ENCODE measurements at places on chromosomes 3 and 15.

GRCh38 chr15:83285979-83286553 is 1.6 kb upstream of the BNC1 start:
- DNase-seq = no peak

DNA sequence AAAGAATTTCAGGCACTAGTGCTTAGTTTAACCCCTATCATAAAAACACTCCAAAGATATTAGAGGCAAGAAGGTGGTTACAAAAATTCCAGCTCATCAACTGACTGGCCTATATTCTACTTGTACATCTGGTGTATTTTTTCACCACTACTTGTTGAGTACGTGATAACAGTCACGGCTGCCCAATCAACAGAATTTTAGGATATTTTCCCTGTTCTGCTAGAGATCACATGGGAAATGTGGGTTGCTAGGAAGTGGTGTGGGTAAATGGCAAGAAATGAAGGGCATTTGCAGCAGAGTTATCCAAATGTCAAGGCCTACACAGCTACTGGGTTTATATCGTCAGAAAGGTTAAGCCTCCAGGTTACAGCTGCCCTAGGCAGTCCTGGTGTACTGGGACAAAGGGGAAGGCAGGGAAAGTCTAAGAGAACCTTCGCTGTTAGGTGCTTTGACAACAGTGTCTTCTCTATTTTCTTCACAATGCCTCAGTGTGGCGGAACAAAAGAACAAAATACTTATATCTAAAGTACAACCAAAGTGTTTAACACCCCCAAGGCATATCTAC is 81.9 kb downstream of the FMN1 start:
- DNase-seq = no peak

DNA sequence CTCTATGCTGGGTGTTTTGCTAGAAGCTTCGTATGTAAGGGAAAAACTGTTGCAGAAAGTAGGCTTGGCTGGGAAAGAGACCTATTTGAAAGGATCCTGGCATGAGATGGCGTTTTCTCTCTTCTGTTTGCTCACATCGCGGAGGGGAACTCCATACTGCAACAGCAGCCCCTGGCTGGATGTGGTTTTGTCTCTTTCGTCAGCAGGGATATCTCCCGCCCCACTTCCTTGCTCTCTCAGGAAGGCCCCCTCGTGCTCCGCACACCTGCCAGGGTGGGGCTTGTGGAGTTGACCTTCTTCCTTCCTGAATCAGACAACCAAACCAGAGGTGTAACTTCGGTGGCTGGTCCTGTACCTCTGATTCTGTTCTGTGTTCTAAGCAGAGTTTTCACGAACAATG is 26.4 kb upstream of the MYZAP start:
- DNase-seq = no peak

DNA sequence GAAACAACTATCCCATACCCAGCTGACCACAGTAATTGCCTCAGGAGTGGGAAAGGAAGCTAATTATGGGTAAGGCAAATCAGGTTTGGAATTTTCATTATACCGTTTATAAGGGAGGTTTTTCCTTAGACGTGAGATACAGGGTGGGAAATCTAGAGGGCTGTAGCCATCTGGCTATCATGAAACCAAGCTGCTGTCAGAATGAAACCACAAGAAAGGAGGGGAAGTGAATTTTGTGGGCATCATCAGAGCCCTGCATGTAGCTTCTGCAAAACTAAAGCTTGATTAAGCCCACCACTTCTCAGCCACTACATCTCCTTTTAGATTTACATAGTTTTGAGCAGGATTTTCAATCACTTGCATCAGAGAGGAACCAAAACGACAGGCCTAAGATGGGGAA is 893.5 kb downstream of the TUSC7 start:
- DNase-seq = no peak

- no peak for DNase-seq
These were observed 1.3 kb upstream of the TP63 start for GRCh38 chr3:189629803-189630455.
